ENCODE measurements at places on chromosomes 7 and 10.

DNA sequence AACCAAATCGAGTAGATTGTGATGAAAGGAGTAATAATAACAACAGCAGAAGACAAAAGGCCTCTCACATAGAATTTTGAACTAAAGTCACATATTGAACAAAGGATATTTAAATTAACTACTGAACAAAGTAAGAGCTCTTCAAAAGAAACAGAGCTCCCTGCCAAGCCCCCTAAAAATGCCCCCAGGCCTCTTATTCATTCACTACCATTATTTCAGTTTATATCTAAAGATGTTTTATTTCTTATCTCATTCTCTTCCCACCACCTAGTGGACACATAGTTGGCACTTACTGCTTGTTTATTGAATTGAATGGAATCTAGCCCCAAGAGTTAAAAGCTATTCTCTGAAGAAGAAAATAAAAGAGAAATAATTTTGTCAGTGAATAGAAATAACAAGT, 37.4 kb downstream of the VCL start:
- DNase-seq = no peak

- no peak for DNase-seq
Measured at GRCh38 chr7:54345746-54346145, 196.4 kb upstream of the VSTM2A start.

DNA sequence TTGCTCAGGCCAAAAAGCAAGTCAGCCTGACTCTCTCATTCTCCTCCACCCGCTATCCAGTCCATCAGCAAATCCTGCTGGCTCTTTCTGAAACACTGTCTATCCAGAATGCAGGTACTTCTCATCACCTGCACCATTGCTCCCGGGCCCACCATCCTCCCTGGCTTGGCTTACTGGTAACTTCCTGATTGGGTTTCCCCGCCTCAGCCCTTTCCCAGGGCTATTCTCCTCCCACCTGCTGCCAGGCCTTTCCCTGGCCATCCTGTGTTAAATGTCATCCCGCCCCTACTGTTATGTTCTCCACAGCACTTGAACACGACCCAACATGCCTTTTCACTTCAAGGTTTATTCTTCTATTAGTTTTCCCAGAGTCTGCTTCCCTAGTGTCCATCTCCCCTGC, 124.0 kb downstream of the CNNM2 start:
- no peak for DNase-seq

DNA sequence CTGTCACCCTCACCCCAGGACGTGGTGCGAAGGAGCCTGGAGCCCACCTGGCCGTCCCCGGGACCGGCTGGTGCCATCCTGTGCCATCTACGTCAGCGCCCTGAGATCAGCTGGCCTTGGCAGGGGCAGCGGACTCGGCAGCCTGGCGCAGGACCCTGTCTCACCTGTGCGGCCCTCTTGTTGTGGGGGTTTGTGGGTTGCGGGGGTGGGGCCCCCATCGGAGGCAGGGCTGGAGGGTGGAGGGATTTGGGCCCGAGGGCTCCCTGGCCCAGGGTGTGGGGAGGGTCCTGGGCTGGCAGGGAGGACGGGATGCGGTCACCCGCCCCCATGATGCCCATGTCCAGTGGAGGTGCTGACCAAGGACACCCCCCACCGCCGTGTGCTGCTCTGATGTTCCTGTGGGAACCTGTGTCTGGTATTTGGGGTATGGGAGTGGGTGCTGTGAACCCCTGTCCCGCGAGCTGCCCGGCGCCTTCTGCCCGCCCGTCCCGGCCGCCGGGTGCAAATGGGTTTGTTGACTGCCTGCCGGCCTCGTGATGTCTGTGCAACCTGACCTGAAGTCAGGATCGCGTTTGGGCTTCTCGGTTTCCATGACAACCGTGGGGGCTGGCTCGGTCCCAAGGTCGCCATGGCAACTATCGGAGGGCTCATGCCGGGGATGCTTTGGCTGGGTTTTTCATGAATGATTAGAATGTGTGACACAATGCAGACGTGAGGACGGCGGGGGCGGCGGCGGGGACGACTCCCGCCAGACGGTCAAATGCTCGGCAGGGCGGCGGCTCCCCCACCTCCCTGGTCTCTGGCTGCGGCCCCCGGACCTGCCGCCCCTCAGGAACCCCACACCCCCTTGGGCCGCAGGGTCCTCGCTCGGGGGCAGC, 7.3 kb downstream of the MAFK start:
- DNase-seq = no peak

- no peak for DNase-seq
Measured at GRCh38 chr7:50308532-50309385, 4.2 kb downstream of the IKZF1 start.

DNA sequence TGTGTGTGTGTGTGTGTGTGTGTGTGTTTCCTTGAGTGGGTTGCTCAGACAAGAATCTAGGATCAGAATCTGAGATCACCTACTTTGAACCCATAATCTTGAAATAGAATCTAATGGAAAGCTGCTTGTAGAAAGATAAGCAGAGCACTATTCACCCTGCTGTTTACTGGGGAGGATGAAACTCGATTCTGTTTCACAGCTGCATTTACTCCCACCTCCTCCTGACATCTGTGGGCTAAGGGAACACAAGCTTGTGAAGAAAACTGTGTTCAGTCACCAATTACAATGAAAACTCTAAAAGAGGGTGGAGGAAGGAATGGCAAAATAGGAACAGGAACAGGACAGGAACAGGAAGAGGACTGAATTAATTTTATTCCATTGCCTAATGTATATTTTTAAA, 269.5 kb downstream of the TSPAN12 start:
- no peak for DNase-seq

DNA sequence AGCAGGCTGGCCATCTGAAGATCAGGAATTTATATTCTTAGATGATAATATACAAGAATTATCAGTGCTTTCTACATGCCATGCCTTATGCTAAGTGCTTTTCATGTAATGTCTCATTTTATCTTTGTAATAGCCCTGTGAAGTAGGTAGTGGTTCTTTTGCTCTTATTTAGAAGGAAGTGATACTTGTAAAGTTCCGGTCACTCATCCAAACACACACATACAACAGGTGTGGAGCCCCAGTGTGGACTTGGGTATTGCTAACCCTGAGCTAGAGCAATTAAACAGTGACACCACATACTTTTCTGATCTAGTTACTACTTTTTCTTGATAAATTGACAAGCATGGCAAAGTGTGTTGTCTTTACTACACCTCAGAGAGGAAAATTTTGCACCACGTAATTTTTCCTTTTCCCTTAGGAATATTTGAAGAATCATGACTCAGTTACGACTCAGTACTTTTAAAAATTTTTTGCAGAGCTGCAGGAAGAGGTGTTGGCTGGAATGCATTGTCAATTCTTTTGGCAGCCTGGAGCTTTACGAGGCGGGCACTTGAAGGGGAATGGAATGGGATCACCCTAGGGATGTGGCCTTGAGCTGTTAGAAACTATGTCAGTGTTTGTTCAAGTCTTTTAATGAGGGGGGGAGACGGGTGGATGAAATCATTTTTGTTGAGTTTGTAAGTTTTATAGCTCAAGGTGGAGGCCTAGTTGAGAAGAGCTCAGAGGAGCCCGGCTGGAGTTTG, 212.5 kb upstream of the CELF2 start:
- no peak for DNase-seq

DNA sequence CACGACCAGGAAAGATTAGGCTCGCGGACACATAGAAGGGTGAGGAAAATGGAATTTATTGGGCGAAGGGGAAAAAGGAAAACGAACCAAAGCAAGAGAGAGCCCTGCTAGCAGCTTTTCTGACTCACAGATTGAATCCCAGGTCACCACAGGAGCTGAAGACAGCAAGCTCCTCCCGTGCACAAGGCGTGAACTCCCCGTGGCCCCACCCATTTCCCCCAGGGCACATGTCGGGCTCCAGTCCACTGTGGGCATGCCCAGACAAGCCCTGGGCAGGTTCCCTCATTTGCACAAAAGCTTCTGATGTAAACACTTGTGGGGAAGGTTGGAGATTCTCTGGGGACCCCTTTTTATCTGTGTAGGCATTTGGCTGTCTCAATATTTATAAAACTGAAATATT, 582.4 kb downstream of the SUGCT start:
- peak; percentile 83 for DNase-seq

GRCh38 chr7:22632674-22633073, 94.3 kb upstream of the IL6 start:
- no peak for DNase-seq

GRCh38 chr7:157964521-157964920, 623.1 kb downstream of the PTPRN2 start:
- DNase-seq = no peak

DNA sequence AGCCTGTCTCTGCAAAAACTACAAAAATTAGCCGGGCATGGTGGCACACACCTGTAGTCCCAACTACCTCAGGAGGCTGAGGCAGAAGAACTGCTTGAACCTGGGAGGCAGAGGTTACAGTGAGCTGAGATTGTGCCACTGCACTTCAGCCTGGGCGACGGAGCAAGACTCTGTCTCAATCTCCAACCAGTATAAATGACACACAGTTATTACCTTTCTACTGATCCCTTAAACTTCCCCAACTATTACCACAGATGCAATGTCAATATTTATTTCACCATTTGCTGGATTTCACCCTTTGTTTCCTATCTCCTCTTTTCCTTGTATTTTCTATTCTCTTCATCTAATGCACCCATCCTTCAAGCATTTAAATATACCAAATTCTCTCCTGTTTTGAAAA, 431.8 kb downstream of the GRM8 start:
- no peak for DNase-seq

DNA sequence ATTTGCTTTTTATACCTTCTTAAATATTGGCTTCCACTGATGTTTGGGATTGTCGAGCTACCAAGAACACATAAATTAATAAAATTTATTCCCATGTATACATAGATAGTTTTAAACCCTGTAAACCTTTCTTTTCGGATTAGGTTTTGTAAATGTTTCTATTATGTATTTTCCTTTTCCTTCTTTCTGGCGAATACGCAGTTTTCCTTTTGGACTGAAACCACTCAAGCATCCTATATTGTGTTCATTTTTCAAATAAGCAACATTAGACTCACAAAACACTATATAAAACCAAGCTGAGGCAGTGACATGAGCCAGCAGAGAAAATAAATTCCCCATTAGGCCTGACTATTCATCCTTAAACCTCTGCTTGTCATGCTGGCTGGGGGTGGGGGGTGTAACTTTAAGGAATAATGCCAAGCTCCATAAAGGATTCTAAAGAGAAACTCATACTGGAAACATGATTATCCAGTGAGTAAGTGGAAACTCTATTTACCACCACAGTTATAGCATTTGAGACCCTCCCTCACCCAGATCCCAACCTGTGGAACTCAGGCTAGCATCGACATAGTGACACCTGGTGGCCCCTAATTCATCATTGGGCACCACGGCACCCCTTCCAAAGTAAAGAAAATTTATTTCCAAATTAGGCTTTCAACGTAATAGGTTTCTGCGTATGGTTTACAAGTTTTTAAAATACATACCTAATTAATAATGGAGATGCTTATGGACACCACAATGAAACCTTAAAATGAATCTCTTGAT, 86.5 kb upstream of the CELF2 start:
- DNase-seq = no peak

DNA sequence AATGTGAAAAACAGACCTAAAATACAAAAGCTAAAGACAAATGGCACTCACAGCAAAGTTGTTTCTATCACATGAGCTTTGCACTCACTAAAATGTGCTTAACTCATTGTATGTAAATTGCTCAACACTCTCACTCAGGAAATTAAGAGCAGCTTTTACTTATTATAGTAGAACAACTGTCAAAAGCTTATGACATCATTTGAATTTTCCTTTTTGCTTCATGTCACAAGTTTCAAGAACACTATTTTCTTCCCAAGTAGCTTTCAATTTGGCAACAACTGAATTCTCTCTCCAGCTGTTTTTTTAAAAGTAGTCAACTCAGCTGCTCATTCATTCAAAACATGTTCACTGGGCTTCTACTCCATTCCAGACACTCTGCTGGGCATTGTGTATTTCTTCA, 46.9 kb downstream of the ATE1 start:
- no peak for DNase-seq

- peak; percentile 55 for DNase-seq
Measured at GRCh38 chr7:139526578-139527544, 3.4 kb downstream of the CLEC2L start.

- DNase-seq = peak; percentile 50
Measured at GRCh38 chr10:103757531-103758293, 97.7 kb downstream of the SH3PXD2A start.

DNA sequence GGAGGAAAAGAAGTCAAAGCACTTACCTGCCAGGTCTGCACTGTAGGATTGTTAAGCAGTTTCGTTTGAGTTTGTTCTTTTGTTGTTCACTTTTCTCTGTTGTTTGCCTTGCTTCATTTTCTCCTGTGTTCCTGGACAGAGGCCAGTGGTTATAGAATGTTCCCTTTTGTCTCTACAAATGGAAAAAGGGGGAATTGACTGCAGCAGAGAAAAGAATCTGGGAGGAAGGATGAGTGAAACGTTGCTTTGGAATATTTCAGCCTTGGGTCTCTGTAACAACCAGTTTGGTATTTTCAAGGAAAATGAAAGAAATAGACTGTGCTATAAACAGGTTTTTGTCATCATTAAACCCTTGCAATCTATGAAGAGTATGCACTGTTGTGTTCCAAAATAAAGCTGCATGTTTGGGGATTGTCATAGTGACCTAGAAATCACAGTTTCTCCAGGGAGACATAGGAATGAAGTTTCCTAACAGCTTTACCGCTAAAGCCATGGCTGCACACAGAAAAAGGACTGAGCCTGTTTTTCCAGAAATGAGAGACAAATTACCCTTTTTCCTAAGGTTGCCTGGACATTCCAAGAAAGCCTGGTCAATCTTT, 60.8 kb upstream of the HABP2 start:
- DNase-seq = no peak

DNA sequence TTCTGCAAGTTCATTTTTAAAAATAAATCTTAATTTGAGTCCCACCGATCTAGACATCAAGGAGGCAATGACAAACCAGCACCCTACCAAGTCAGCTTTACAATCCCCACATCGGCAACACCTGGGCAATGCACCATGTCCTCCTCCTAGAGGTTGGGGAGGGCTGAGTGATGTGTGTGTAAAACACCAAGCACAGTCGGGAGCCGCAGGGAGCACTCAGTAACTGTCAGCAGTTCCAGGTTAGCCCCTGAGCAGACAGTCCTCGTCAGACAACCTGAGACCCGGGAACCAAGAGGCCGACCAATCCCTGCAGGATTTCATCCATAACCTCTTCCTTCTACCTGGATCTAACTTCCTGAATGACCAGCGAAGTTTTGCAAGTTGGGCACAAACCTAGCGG, 15.9 kb upstream of the C10orf120 start:
- no peak for DNase-seq

- DNase-seq = no peak
Measured at GRCh38 chr10:86087716-86088115, 278.9 kb downstream of the GRID1 start.

GRCh38 chr10:71266147-71266917, 52.7 kb upstream of the SLC29A3 start:
- no peak for DNase-seq

DNA sequence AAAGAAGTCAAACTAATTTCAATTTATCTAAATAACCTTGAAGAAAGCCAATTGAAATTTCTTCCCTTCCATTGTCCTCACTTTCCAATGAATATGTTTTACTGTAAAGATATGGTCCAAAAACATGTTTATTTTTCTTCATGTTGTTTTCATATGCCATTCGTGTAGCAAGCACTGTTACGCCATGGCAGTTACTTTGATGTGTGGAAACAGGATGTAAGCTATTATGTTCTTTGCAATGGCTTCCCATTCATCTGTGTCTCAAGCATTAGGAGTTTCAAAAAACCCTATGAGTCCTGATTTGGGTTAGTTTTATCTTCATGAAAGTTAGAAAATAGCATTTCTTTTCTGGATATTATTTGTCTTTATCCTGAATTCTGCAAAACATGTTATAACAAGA, 31.0 kb downstream of the GPR141 start:
- DNase-seq = no peak
